Forelimb muscle (tissue), 1 donor: ENCODE measurements at places on chromosomes 5 and 9. TPM values are rescaled to one million over a fixed set of nuclear protein-coding genes. Genes with fewer than 3 reads are reported as not detected.

- DNase-seq, result no peak
These were observed 59.6 kb upstream of the MAN2A1 start for GRCh38 chr5:109630093-109630492.

DNA sequence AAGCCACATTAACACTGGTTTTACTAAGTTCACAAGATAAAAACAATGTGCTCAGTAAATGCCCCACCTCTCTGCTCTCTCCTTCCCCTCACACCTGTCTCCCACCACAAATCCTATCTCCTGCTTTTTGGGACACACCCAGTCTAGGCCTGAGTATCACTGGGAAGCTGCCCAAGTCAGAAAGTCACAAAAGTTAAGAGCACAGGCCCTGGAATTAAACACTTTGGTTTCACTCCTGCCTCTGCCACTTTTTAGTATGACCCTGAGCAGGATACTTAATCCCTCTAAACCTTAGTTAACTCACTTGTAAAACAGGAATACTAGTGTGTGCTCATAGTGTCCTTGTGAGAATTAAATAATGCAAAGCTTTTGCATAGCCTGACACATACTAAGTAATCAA lies 11.3 kb downstream of the C5 start:
- DNase-seq, result peak; percentile 11

DNA sequence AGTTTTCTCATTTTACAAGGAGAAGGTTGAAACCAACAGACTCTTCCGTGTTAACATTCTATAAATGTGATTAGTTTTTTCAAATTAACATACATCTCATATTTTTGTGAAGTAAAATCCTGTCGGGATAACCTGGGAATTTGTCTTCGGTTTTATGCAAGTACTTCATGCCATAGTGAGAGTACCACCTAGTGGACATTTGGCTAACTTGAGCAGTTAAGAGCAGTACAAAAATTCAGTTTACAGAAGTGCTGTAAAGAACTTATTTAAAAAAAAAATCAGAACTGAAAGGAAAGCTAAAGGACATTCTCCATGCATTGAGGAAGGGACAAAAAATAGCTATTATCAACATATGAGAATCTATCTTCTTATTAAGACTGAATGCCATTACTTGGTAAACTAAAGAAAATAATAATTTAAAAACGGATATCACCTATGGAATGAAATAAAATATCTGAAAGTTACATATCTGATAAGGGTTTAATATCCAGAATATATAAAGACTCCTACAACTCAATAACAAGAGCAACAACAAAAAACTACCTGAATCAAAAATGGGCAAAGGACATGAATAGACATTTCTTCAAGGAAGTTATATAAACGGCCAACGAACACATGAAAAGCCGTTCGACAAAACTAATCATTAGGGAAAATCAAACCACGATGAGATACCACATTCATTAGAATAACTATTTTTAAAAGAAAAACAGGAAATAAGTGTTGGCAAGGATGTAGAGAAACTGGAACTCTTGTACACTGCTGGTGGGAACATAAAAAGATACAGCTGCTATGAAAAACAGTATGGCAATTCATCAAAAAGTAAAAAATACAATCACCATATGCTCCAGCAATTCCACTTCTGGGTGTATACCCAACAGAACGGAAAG lies 117.0 kb upstream of the GNA14 start:
- no peak for DNase-seq

DNA sequence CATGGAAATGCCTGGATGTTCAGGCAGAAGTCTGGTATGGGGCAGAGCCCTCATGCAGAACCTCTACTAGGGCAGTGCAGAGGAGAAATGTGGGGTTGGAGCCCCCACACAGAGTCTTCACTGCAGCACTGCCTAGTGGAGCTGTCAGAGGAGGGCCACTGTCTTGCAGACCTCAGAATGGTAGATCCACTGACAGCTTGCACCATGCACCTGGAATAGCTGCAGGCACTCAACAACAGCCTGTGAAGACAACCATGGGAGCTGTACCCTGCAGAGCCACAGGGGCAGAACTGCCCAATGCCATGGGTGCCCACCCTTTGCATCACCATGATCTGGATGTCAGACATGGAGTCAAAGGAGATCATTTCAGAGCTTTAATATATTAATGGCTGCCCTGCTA lies 36.9 kb downstream of the TRIP13 start:
- DNase-seq, result no peak

DNA sequence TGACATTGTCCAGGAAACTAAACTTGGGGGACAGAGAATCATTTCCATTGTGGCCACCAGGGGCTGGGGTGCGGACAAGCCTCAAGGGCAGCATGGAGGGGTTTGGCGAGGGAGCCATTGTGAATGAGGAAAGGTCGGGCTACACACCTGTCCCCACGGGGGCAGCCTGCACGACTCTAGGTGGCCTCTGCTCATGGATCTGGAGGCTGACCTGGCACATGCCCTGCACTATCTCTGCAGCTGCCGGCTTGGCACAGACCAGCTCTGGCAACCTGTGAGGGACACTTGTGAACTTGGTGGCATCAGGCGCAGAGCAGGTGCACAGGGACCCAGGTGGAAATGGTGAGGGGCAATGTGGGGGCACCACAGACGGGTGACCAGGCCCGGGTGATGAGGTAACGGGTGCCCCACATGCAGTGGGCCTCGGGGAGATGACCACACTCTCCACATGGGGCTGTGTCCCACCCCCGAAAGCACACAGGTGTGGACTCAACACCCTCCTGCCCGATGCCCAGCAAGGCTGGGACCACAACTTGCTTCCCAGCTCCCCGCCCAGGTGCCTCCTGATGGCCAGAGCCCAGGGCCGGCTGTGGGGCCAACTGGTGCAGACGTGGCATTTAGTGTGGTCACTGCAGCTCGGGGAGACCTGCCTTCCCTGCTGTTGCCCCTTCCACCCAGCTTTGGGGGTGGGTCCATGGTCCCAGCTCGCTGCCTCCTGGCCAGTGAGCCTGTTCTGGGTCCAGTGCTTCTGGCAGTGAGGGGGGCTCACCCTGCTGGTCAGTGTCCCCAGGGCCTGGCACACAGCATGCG lies 60.9 kb upstream of the UBAC1 start:
- no peak for DNase-seq

GRCh38 chr5:111948092-111948841 lies 191.3 kb upstream of the NREP start:
- DNase-seq, result peak; percentile 85

DNA sequence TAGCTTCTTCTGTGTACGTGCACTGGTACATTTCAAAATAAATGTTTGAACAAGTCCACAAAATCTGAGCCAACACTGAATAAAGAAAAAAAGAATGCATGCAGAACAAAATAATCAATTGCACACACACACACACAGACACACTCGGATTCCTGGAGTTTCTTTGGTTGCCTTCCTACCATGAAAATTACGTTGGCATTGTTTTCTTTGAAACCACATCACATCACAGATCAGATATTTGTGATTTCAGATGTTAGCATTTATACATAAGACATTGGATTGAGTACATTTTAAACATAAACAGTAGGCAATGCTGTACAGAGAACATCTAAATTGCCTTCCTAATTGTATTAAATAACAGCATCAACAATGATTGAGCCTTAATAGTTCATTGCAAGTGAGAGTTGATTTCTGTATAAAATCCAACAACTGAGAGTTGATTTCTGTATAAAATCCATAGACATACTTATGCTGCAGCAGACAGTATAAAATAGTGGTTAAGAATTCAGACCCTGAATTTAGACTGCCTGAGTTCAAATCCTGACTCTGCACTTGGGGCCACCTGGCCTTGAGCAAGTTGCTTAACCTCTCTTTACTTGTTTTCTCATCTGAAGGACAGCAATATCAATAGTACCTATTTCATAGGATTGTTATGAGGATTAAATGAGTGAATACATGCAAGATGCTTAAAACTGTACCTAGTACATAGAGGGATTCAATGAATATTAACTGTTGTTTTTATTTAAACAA lies 101.7 kb upstream of the IFNE start:
- DNase-seq, result no peak

The NOXA1 gene
- polyA plus RNA-seq, result 2.2 TPM

The PCDHA7 gene
- polyA plus RNA-seq, result 0.06 TPM

The BICD2 gene
- 25.2 TPM for polyA plus RNA-seq

The FOXD4L3 gene
- 0.29 TPM for polyA plus RNA-seq

The C1QTNF3 gene
- polyA plus RNA-seq, result 91.7 TPM

The LCN9 gene
- polyA plus RNA-seq, result not detected
